ENCODE measurements at places on chromosomes 2 and 18. TPM values are rescaled to one million over a fixed set of nuclear protein-coding genes. Genes with fewer than 3 reads are reported as not detected.

Gene SLC1A4
- 19.5 TPM for total RNA-seq

- no peak overlapping the region for H3K4me3 ChIP-seq
- H3K27me3 ChIP-seq: no peaks in the 10 kb centered on the region
- no peaks in the 10 kb centered on the region for H3K4me1 ChIP-seq
Measured at GRCh38 chr2:74278176-74278575, 65.0 kb downstream of the SLC4A5 start.

DNA sequence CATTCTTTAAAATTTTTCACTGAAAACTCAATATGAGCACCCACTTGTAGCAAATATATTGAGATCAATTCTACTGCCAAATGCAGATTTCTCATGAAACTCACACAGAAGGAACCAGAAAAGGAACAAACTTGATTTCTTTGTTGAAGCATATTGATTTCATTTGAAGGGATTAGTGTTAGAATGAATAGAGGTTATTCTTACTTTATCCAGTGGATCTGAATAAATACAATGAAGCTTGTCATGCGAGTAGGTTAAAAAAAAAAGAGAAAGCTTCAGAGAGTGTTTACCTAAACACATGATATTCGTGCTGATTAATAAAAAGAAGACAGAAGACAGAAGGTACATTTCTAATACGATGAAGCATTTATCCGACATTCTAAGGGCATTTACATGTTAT is 226.7 kb upstream of the ZSWIM2 start:
- no peak overlapping the region for H3K27ac ChIP-seq
- no peak overlapping the region for H3K4me3 ChIP-seq
- no peaks in the 10 kb centered on the region for H3K36me3 ChIP-seq
- no peaks in the 10 kb centered on the region for H3K4me1 ChIP-seq
- DNase-seq: no peak
- H3K27me3 ChIP-seq: no peaks in the 10 kb centered on the region

Gene HDHD2
- 3.5 TPM for total RNA-seq

- H3K4me1 ChIP-seq: peaks cover 23% of the 10 kb centered on the region
- H3K27me3 ChIP-seq: no peaks in the 10 kb centered on the region
- peak overlapping the region; percentile 72 for H3K27ac ChIP-seq
- no peak for DNase-seq
- H3K4me3 ChIP-seq: peak overlapping the region; percentile 32
Measured at GRCh38 chr2:26016012-26016705, 17.7 kb upstream of the RAB10 start.

- no peaks in the 10 kb centered on the region for H3K27me3 ChIP-seq
- DNase-seq: no peak
- no peak overlapping the region for H3K27ac ChIP-seq
- no peak overlapping the region for H3K4me3 ChIP-seq
Measured at GRCh38 chr2:158716921-158717320, 78.2 kb upstream of the DAPL1 start.

DNA sequence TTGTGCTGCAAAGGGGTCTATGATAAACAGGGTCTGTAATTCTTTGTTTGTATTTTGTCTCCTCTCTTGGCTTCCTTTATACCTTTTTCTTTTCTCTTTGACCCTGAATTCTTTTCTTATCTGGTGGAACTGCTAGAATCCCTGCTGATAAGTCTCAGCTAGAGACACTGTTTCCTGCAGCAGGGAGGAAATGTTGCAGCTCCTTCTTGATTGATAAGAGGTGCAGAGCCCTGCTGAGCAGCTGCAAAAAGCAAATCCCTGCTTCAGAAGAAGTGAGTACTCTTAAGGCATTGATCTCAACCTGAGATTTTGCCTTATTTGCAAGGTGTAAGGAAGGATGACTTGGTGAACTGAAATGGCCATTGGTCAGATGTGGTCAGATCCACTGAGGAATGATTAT is 167.8 kb downstream of the NUP35 start:
- no peak for DNase-seq
- H3K4me3 ChIP-seq: no peak overlapping the region
- H3K27ac ChIP-seq: no peak overlapping the region
- H3K36me3 ChIP-seq: no peaks in the 10 kb centered on the region
- no peaks in the 10 kb centered on the region for H3K27me3 ChIP-seq

GRCh38 chr2:101986804-101987740 is 4.7 kb upstream of the IL1R2 start:
- no peaks in the 10 kb centered on the region for H3K4me1 ChIP-seq
- H3K36me3 ChIP-seq: no peaks in the 10 kb centered on the region
- no peak overlapping the region for H3K4me3 ChIP-seq
- no peak overlapping the region for H3K27ac ChIP-seq
- H3K27me3 ChIP-seq: no peaks in the 10 kb centered on the region

Gene OTX1
- not detected for total RNA-seq

GRCh38 chr2:169320561-169320960 is 41.8 kb downstream of the LRP2 start:
- H3K36me3 ChIP-seq: no peaks in the 10 kb centered on the region
- no peaks in the 10 kb centered on the region for H3K27me3 ChIP-seq
- H3K4me3 ChIP-seq: no peak overlapping the region
- DNase-seq: no peak
- H3K27ac ChIP-seq: no peak overlapping the region

DNA sequence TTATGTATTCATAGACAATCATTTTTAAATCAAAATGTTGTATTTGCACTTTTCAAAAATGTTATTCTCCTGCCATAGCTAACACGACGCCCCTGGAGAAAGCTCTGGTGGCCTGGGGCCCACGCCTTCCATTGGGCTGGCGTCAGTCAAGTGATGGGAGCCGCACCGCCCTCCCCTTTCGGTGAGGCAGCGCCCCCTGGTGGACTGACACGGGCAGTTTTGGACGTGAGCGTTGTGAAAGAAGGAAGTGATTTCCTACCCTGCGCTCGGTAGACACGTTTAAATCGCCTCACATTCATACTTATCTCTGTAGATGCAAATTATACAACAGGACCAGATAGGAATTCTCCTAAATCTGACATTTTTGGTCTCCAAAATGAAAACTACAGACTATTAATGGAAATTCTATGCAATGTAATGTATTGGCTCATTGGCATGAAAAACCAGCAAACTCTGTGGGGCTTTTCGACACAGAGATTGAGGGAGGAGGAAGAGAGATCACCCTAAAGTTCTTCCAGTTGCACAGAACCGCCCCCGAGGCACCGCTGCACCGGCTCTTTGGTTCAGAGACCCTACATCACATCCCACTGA is 326.2 kb upstream of the SOX11 start:
- no peaks in the 10 kb centered on the region for H3K27me3 ChIP-seq
- no peak for DNase-seq
- no peaks in the 10 kb centered on the region for H3K36me3 ChIP-seq

- no peaks in the 10 kb centered on the region for H3K36me3 ChIP-seq
- H3K27ac ChIP-seq: no peak overlapping the region
- H3K4me1 ChIP-seq: peaks cover 4% of the 10 kb centered on the region
- H3K4me3 ChIP-seq: no peak overlapping the region
- no peak for DNase-seq
Measured at GRCh38 chr2:121287146-121287798, 2.3 kb upstream of the TFCP2L1 start.

GRCh38 chr2:178997477-178997876 is 52.5 kb downstream of the CCDC141 start:
- H3K27ac ChIP-seq: no peak overlapping the region
- DNase-seq: no peak
- H3K4me3 ChIP-seq: no peak overlapping the region
- no peaks in the 10 kb centered on the region for H3K27me3 ChIP-seq
- H3K4me1 ChIP-seq: no peaks in the 10 kb centered on the region

DNA sequence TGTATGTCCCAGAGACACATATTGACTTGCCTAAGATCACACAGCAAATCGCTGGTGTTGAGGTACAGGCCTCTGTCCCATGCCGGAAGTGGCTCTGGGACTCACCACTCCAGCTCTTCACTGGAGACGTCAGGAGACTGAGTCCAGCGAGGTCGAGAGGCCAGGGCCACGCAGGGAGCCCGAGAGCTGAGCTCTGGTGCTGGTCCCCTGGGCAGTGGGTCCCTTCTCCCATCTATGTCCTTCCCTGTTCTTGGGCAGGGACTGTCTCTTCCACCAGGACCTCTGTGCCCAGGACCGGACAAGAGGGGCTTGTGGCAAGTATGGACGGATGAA is 62.4 kb upstream of the TWIST2 start:
- no peaks in the 10 kb centered on the region for H3K4me1 ChIP-seq
- no peaks in the 10 kb centered on the region for H3K27me3 ChIP-seq
- H3K4me3 ChIP-seq: no peak overlapping the region
- no peaks in the 10 kb centered on the region for H3K36me3 ChIP-seq
- no peak for DNase-seq
- H3K27ac ChIP-seq: no peak overlapping the region

Gene TUBA3E
- total RNA-seq: not detected

Gene RGPD8
- total RNA-seq: 8.2 TPM
